MCF 10A (cell line): ENCODE measurements at places on chromosomes 12 and 14.

- DNase-seq, result no peak
These were observed 354.9 kb downstream of the RAD51B start for GRCh38 chr14:68174446-68174845.

- DNase-seq, result no peak
These were observed 17.1 kb upstream of the CERS5 start for GRCh38 chr12:50184261-50184660.

DNA sequence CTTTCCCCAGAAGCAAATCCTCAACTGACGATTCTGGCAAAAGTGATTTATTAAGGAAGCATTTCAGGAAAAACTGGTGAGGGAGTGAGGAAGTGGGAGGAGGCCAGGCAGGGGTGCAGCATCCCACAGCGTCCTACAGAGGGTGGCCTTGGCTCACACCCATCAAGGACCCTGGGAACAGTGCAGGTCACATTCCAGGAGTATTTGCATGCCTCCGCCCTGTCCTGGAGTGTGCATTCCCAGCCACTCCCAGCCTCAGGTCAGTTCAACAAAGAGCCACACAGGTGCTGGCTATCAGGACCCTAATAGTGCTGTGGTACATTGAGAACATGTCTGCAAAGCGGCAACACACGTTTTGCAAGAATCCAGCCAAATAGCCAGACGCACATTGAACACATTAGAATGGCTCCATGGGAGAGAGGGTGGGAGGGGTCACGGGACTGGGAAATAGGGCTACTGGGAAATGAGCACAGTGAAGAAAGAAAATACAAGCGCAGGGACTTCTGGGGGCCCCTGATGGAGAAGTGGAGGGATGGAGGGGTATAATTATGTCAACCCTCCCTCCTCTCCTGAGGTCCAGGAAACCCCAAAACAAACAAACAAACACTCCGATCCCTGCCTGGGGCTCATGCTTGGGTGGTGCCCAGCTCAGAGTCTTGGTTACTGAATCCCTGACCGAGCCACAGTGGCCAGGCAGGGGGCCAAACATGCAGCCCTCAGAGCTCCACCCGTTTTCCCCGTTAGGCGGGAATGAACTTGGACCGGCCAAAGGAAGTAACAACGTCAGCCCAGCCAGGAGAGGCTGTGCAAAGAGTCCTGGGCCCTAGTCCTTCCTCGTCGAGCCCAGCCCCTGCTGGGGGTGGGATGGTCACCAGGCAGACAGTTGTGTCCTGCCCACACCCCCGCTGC lies 36.5 kb downstream of the CMKLR1 start:
- peak; percentile 82 for DNase-seq

DNA sequence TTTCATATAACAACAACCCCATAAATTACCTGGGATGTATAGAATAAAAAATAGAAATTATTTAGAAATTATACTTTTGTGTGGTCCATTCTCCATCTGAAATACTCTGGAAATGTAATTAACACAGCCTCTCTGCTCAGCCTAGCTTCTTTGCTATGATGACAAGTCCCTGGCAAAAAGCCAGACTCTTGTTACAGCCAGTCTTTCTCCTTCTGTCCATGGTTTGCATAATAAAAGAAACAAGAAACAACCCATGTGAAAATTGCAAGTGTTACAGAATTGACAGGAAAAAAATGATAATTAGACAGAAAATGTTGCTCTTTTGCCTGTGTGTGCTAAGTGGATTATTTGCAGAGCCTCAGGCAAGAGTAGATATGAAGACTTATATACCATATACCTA lies 61.3 kb downstream of the C12orf50 start:
- peak; percentile 34 for DNase-seq

DNA sequence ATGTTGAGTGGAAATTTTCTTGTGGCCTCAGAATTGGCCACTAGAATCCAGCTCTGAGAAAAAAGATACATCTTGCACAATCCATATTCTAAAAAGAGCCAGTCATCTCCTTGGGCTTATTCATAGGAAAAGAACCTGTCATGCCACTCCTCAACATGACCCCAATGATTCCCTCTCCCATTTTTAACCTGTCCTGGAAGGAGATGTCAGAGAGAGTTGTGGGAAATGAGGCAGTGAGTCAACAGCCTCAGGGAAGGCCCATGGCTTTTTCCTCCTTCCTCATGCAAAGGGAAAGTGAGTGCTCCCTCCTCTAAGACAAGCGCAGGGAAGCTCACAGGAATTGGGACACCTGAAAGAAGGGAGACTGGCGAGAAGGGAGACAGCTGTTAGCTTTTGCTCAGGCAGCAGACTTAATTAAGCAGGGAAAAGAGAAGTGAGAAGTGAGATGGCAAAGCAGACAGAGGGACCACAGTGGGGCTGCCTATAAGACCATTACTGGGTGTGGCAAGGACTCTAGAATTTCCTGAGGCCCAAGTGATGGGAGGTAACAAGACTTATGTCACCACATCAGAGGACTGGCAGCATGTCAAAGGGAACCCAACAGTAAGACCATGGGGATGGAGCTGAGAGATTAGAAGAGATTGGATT lies 10.2 kb upstream of the DHRS7 start:
- DNase-seq, result peak; percentile 40

- peak; percentile 10 for DNase-seq
These were observed 59.6 kb downstream of the FBXO33 start for GRCh38 chr14:39372656-39373055.

GRCh38 chr14:58072288-58073071 lies 79.5 kb downstream of the ARMH4 start:
- peak; percentile 79 for DNase-seq

- peak; percentile 4 for DNase-seq
These were observed 60.1 kb upstream of the RFX4 start for GRCh38 chr12:106522708-106523107.

DNA sequence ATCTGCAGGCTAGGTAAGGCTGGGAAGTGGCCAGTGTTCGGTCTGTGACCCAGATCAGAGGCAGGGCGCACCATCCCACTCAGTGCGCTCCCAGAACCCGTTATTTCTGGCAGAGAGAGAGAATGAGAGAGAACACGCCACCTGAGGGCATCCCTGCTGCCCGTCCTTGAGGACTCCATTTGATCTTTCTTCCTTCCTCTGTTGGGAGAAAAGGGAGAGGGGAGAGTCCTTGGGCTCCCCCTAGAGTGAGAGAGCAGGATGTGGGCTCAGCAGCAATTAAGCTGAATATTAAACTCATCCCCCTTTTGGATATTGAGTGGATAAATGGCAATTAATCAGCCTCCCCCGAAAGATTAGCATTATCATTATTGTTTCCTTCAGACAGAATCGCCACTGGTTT lies 70.6 kb downstream of the IFT43 start:
- peak; percentile 25 for DNase-seq

- no peak for DNase-seq
These were observed 311.1 kb upstream of the DIO2 start for GRCh38 chr14:80522411-80522810.

GRCh38 chr12:109264095-109264942 lies 44.8 kb downstream of the FOXN4 start:
- peak; percentile 84 for DNase-seq

GRCh38 chr14:33569821-33570687 lies 380.8 kb downstream of the EGLN3 start:
- DNase-seq, result no peak

DNA sequence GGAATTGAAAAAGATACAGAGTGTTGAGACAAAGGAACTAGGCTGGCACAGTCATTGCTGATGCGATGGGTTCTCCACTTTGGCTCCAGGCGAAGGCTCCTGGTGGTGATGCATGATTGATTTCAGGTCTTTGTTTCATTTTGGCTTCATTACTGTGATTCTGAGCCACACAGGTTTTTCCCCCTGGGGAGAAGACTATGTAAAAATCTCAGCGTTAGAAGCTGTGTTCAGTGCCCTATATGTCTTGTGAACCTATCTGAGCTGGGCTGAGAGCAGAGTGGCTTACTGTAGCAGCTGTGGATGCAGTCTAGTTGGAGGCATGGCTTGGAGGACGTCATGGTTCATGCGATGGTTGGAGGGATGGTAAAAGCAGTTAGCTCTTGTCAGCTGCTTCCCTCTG lies 54.0 kb downstream of the GPATCH2L start:
- no peak for DNase-seq

DNA sequence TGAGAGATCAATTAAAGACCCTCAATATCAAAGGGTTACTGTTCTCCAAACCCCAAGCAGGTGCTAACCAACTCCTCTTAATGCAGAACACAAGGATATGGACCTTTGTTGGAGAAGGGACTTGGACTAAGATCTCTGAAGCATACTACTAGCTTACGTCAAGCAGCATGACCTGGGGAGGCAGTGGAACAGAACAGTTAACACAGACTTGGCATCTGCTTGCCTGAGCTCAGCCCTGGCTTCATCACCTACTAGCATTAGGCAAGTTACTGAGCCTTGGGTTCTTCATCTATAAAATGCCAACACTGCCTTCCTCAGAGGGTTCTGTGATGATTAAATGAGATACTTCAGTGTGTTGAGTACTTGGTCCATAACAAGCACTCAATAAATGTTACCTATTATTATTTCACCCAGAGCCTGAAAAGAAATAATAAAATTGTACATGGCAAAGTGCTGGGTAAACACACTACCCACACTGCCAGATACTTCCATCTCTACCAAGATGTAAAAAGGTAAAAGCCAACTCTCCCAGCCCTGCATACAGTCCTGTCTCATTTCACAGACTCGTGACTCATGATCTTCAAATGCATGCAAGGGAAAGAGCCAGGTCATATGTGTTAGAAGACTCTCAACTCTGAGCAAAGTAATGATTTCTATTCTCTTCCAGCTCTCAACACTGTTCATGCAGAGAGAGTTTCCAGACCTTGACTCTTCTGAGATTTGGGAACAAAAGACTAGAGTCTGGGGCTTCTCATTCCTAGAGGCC lies 39.7 kb downstream of the FMNL3 start:
- no peak for DNase-seq

GRCh38 chr12:60259225-60259624 lies 663.4 kb downstream of the SLC16A7 start:
- no peak for DNase-seq

- no peak for DNase-seq
These were observed 399.4 kb upstream of the RGS6 start for GRCh38 chr14:71532790-71533189.

DNA sequence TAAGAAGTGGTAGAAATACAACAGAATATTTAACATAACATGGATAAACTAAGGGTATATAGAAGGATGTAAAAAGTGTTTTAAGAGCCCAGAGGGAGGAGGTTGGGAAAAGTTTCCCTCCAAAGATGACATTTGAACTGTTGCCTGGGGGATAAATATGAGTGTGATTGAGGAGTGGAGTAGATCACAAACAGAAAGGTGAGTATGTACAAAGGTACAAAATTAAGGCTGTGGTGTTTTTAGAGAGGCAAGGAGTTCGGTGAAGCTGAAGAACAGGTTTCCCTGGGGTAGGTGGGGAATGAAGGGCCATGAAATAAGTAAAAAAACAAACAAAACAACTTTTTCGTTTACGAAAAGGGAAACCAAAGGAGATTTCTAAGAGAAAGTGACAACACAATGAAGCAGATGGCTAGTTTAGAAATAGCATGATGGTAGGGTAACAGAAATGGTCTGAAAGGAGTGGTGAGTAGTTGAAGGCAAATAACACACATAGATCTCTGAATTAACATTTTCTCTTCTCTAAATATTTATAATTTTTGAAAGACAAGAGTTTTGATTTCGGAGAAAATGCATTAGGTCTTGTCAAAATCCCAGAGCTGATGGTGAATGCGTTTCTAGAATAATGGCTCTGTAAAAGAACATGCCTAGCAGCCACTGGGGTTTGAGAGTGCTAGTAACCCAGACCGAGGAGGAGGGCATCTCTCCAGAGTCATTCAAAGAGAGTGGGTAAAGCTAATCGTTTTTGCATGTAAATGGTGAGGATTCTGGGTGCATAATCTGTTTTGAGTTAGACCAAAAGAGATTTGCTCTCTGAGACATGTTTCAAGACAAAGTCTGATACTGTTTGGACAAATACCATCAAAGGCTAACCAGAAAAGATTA lies 240.4 kb upstream of the DCN start:
- DNase-seq, result no peak

- DNase-seq, result no peak
These were observed 326.6 kb downstream of the PAWR start for GRCh38 chr12:79364197-79364596.

DNA sequence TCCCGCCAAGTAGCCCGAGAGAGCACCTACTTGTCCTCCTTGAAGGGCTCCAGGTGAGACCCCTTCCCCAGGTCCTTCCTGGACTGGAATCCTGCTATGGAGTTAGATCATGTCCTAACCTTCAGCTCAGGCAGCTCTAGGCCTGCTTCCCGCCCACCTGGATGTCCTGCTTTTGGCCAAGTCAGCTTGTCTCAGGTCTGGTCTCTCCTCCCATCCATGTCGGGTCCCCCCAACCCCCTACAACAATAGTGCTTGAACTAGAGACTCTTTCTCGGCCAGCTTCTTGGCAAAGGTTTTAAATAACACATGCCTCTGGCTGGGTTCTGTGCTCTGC lies 3.6 kb downstream of the NAB2 start:
- no peak for DNase-seq

DNA sequence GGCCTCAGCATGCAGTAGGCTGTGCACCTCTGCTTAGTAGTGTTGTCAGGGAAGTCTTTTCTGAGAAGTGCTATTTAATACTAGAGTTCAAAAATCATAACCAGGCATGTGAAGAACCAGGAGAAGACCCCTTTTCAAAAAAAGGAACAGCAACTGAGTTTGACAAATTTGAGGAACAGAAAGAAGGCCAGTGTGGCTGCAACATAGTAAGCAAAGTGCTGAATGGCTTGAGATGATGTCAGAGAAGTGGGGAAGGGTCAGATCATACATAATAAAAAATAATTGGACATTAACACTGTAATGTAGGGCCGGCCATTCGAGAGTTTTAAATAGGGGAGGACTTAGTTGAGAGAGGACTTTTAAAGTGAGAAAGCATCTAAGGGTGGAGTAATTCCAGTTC lies 11.1 kb upstream of the CNTN1 start:
- no peak for DNase-seq

DNA sequence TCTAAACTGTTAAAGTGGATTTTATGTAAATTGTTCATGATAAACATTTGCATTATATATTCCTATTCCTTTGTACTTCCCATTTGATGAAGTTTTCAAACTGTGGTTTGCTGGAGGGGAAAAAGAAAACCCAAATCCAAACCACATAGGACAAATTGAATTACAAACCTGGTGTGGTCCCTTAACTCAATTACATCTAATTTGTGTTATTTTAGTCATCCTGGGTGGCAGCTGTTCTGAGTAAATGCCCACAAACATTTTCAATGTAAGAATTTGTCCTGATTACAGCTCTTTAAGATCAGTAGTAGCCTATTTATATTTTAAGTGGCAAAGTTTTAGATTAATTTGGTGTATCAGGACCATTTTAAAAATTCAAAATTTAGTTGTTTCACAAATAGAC lies 153.9 kb downstream of the RAD51B start:
- no peak for DNase-seq

GRCh38 chr14:85599939-85600338 lies 70.0 kb downstream of the FLRT2 start:
- DNase-seq, result peak; percentile 21
